ENCODE measurements at places on chromosomes 5 and 9.

DNA sequence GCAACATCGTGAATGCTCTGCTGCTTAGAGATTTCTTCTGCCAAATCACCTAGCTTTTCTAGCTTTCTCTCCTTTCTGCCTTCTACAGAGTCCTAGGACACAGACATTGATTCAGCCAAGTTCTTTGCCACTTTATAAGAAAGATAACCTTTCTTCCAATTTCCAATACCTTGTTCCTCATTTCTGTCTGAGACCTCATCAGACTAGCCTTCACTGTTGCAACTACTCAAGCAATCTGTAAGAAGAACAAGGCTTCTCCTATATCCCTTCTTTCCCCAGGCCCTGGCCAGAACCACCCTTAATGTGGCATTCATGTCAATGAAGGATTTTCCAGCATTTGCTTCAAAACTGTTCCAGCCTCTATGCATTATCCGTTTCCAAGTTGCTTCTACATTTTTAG, 24.3 kb downstream of the FBXO10 start:
- DNase-seq, result no peak

DNA sequence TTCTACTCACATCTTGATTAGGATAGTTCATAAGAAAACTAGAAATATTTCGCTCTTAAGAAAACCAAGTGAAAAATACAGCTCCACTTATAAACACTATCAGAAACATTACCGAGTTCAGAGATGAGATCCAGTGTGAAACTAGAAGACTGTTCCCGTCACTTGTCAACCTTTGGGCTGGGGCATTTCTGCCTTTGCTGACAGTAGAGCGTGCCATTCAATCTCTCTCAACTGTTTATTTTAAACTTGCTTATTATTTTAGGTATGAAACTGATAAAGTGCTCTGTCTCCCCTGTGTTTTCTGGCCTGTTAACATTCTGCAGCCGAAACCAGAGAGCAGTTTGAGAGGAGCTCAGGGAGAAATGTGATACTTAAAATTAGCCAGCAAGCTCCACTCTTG, 16.7 kb downstream of the MRRF start:
- DNase-seq, result no peak

- no peak for DNase-seq
These were observed 68.1 kb downstream of the COL5A1 start for GRCh38 chr9:134709512-134710270.

DNA sequence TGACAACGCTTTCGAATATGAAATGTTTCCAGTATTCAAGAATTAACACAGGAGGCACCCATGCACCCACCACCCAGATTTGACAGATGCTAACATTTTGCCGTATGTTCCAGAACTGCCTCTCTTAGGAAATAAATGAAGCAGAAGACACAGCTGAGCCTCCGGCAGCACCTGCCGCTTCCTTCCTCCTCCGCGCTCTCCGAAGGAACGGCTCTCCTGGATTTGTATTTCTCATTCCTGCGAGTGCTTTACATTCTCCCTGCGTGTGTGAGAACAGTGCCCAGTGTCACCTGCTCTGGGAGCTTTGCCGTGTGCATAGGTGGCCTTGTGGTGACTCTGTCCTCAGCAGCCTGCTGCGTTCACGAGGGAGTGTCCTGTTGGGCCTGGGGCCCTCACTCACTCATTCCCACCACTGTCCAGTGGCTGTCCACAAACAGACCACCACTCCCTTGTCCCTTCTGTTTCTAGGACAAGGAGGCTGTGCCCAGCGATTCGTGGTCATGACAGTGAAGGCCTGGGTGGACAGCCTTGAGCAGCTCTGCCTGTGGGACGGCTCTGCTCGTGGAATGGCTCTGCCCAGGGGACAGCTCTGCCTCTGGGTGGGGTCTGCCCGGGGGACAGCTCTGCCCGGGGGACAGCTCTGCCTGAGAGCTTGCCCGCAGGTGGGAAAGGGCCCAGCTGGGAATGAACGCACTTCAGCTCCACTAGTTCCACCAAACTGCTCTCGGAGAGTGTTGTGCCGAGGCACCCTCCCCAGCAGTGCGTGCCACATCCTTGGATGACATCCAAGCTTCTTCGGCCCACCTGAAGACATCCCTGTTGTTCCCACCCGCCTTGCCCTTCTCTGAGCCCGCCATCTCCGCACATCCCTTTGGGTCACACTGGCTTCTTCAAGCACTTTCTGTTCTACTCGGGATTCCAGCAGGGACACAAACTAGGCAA, 170.5 kb upstream of the PPP1R26 start:
- DNase-seq, result no peak

DNA sequence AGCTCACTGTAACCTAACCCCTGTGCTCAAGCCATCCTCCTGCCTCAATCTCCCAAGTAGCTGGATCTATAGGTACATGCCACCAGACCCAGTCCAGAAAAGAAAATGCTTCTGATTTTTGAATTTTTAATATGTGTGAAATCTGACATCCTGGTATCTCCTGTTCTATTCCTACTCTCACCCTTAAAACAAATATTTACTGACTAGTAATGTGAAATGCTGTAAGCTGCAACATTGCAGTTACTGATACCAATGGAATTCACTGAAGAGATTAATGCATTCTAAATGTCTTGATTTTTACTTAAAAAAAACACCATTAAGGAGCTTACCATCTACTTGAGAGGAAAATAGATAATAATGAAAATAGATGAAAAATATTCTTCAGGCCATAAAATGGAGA, 162.7 kb upstream of the TSLP start:
- DNase-seq, result no peak

DNA sequence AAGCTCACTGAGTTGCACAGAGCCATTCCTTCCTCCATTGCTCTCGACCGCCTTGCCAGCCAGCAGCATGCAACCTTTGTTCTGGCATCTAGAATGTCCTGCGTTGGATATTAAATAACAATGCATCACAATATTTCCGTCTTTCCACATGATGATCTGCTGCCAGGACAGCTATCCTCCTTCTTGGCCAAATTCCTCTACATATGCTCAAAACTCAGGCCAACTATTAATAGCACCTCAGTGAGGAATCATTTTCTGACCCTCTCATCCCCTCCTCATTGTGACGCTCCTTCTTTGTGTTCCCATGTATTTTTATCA, 128.6 kb downstream of the MYO10 start:
- no peak for DNase-seq

- no peak for DNase-seq
These were observed 158.6 kb downstream of the GHR start for GRCh38 chr5:42581845-42582244.

DNA sequence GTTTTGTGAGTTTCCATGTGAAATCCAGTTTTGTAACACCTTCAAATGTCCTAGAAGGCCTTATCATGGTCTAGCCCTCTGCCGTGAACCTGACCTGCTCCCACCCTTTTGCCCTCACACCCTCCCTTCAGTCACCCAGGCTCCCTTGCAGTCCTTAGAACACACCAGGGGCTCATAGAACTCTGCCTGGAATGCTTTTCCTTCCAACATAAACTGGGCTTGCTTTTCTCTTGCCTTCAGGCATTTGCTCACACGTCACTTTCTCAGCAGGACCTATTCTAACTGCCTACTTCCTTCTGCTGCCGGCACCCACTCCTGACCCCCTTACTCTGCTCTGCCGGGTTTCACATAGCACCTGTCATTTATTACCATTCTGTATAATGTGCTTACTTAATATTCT, 111.9 kb downstream of the PDE8B start:
- DNase-seq, result no peak

DNA sequence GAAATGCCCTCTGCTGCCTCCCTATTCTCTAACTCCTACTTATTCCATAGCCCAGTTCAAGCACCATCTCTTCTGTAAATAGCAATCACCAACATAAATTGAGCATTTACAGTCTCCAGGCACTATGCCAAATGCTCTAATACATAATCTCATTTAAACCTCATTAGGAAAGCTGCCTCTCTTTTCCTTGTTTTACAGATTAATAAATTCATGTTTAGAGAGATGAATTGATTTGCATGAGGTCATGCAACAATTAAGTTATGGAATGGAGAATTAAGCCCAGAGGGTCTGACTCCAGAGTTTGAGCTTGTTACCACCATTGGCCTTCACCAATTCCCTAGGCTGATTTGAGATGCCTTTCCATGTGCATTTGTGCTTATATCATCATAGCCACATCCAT, 23.4 kb upstream of the RFX3 start:
- DNase-seq, result no peak

DNA sequence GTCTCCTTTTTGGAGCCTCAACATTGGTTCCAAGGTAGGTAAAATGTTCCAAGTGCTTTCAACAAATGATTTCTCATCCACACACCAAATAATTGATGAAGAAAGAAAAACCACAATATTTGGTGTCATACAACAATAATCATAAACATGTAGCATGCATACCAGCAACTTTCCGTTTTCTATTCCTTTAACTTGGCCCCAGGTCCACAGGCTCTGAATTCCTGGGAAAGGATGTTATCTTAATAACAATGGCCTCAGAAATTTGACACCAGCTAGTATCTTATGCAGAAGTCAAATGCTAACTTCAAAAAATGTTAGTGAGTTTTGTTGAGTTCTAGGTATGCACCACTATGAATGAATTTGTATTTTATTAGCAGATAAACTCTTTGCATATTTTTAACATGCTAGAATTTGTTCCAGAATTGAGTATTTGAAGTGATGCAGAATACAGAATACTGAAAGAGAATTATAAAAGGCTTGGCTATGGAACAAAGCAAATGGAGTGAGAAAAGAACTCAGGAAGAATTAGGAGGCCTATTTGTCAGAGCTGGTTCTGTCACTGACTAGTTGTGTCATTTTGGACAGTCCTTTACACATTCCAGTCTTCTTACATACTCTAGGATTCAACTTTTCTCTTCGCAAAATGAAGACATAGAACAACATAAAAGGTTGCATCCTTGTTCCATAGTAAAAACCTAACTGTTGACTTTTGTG, 435.3 kb upstream of the TNC start:
- no peak for DNase-seq

DNA sequence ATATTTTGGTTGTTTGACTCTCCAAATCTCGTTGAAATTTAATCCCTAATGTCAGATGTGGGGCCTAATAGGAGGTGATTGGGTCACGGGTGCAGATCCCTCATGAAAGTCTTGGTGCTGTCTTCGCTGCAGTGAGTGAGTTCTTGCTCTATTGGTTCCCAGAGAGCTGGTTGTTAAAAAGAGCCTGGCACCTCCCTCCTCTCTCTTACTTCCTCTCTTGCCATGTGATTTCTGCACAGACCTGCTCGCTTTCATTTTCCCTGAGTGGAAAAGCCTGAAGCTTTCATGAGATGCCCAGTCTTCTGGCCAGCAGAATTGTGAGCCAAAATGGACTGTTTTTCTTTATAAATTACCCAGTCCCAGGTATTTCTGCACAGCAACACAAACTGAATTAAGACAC, 221.6 kb downstream of the MAT2B start:
- no peak for DNase-seq

DNA sequence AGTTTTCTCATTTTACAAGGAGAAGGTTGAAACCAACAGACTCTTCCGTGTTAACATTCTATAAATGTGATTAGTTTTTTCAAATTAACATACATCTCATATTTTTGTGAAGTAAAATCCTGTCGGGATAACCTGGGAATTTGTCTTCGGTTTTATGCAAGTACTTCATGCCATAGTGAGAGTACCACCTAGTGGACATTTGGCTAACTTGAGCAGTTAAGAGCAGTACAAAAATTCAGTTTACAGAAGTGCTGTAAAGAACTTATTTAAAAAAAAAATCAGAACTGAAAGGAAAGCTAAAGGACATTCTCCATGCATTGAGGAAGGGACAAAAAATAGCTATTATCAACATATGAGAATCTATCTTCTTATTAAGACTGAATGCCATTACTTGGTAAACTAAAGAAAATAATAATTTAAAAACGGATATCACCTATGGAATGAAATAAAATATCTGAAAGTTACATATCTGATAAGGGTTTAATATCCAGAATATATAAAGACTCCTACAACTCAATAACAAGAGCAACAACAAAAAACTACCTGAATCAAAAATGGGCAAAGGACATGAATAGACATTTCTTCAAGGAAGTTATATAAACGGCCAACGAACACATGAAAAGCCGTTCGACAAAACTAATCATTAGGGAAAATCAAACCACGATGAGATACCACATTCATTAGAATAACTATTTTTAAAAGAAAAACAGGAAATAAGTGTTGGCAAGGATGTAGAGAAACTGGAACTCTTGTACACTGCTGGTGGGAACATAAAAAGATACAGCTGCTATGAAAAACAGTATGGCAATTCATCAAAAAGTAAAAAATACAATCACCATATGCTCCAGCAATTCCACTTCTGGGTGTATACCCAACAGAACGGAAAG, 117.0 kb upstream of the GNA14 start:
- DNase-seq, result no peak

DNA sequence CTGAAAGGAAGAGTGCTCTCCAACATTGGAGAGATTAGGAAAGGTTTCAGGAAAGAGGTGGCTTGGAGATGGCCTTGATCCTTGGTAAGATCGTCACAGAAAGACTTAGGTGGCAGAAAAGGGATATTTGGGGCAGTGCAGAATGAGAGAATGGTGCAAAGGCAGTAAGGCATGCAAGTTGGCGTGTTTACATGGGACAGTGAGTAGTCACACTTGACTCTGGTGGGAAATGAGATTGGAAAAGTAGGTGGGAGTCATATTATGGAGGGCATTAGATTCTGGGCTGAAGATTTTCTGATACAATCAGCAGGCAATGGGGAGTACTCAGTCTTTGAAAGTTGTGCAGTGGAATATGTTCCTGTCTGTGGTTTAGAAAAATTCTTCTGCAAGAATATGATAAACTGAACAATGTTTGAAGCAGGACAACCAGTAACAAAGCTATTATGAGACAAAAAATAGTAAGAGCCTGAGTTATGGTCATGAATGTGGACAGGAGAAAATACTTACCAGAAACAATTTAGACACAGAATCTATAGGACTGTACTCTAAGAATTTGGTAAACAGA, 76.2 kb upstream of the ANKRD55 start:
- DNase-seq, result no peak

GRCh38 chr9:34585946-34586669, 3.4 kb downstream of the CNTFR start:
- no peak for DNase-seq

DNA sequence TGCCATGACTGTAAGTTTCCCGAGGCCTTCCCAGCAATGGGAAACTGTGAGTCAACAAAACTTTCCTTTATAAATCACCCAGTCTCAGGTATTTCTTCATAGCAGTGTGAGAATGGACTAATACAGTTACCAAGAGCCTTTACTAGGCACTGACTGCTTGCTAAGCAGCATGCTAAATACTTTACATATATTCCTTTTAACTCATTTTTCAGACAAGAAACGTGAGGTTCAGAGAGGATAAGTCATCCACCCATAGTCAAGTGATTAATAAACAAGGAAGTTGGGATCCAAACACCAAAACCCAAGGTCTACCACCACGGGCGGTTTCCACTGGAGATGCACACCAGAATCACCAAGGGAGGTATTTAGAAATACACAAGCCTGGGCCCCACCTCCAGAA, 50.8 kb downstream of the GABBR2 start:
- no peak for DNase-seq

- no peak for DNase-seq
These were observed 37.3 kb downstream of the ADAMTS2 start for GRCh38 chr5:179307931-179308471.
